Stimulated activated CD8-positive, alpha-beta memory T cell treated with anti-CD3 and anti-CD28 coated beads, Interleukin-4, amount 100 ng/mL, for 1 hour (primary cell): ENCODE measurements at places on chromosomes 7 and 10.

DNA sequence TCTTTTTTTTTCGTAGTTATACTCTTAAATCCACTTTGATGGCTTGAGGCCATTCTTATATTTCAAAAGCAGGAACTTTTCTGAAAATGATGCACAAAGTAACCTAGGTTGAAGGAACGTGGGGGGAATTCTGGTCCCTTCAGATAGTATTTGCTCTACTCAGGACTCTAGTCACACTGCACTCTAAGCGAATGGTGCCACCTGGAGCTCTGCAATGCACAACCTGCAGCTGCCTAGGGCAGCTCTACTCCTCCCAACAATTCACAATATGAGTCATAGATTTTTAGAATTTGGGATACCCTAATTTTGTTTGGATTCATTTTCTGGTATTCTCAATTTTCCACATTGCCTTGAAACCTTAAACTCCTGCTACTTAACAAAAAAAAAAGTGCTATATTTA is 17.3 kb downstream of the SYPL1 start:
- DNase-seq: no peak

DNA sequence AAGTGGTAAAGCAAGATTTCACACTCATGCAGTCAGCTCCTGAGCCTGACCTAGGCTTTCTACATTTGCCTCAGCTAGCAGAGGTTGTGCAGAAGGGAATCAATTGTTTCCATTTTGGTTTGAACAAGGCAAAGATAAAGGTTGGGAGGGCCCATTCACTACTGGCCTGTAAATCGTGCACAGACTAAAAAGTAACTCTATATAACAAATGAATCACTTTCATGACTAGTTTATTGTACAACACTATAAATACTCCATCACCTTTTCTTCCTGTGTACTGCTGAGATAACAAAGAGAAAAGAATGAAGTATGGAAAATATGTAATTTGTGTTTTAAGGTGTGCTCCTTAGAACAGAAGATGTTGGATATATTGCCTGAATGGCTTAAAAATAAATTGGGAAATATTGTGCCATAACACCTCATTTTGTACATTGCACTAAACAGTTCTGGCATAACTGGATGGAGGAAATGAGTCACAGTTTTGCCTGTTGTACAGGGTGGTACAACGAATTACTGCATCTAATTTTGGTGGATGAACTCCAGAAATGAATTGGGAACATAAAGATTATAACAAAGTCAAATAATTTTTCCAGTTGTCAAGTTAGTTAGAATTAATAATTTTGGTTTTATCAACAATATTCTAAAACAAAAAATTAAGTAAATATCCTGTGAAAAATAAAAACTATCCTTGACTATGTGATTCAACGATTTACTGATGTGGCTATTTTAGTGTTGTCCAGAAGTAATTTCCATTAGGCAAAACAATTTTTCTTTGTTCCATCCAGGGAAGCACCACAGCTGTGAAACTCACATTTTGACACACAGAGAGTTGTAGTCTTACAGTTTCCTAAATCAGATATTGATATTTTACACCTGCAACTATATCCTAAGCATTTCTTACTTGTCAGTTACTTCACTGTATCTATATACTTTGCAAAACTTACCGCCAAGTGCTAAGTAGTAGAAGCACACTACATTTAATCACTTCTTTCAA is 18.0 kb downstream of the SEMA3C start:
- no peak for DNase-seq

- DNase-seq: no peak
These were observed 140.2 kb upstream of the PRPS1L1 start for GRCh38 chr7:18167815-18168214.

GRCh38 chr10:409408-410040 is 274.3 kb downstream of the ZMYND11 start:
- DNase-seq: no peak

GRCh38 chr7:150740053-150740452 is 2.8 kb downstream of the GIMAP5 start:
- no peak for DNase-seq

- no peak for DNase-seq
These were observed 17.6 kb upstream of the EXOC6 start for GRCh38 chr10:92830478-92831389.

DNA sequence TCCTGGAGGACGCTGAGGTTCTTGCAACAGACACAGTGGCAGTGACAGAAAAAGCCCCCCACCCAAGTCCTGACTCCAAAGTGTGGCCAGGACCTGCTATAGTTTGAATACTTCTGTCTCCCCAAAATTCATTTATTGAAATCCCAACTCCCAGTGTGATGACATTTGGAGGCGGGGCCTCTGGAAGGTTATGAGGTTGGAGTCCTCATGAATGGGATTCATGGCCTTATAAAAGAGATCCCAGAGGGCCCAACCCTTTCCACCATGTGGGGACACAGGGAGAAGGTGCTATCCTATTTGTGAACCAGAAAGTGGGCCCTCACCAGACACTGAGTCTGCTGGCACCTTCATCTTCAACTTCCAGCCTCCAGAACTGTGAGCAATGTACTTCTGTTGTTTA is 18.3 kb downstream of the ANXA11 start:
- DNase-seq: no peak

DNA sequence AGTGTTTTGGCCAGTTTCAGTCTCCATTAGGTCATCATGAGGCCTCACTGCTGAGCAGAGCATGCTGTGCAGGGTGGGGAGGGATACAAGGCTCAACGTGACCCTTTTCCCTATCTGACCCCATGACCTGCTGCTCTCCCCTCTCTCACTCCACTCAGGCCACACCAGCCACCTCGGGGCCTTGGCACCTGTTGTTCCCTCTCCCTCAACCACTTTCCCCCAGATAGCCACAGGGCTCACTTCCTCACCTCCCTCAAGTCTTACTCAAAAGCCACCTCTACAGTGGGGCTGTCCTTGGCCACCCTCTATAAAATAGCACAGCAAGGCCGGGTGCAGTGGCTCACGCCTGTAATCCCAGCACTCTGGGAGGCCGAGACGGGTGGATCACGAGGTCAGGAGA is 13.9 kb downstream of the SH3PXD2A start:
- DNase-seq: no peak

- no peak for DNase-seq
These were observed 42.2 kb upstream of the EGR2 start for GRCh38 chr10:62858364-62858763.

GRCh38 chr7:144032985-144033709 is 15.6 kb upstream of the OR2A5 start:
- no peak for DNase-seq

GRCh38 chr10:34538281-34538829 is 276.7 kb downstream of the PARD3 start:
- no peak for DNase-seq

- DNase-seq: no peak
These were observed 179.2 kb upstream of the BET1 start for GRCh38 chr7:94183289-94183749.

- no peak for DNase-seq
These were observed 6.4 kb downstream of the CDCA7L start for GRCh38 chr7:21939136-21939857.

DNA sequence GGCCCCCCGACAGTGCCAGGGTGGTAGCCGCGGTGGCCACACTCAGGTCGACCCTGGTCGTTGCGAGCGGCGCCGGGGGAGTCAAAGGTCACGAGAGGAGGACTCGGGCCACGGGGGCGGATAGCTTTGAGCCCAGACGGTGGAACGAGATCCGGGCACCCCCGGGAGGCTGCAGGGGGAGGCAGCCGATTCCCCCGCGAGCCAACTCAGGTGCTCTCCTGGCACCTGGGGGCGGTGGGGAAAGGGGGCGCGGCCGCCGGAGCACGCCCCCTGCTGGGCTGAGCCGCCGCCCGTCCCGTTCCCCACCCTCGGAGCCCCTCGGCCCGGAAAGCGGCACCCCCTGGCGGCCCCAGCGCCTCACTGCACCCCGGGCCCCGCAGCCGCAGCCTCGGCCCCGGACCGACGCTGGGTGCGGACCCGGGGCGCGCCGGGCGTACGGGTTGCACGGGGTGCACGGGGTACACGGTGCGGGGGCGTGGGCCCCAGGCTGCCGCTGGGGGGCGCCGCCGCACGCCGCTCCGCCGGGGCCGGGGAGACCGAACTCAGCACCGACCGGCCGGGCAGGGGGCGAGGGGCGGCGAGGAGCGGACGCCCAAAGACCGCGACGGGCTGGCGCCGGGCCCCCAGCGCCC is 521 bp upstream of the NYAP1 start:
- DNase-seq: peak; percentile 70

DNA sequence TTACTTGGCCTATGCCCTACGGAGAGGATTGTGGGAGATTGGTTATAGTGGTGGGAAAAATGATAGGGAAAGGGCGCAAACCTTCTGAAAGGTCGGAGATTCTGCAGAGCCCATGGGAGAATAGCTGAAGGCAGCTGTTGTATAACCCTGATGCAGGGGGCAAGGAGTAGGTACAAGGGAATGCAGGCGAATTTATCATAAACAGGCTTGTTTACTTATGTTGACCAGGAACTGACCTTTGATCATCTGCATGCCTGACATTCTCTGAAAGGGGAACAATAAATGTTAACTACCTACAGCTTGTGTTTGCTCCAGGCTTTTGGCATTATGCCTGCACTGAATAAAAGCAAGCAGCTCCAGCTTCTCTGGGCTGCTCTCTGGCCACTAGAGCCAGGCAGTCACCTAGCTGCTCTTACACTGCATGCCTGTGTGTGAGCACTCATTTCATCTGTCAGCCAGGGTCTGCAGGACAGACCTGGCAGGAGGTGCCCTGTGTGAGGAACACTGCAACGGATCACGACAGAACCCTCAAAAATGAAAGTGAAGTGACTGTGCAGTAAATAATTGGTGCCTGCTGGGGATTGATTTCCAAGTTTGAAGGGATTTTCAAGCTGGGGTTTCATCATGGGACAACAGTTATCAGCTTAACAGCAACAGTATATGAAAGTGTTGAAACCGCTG is 31.1 kb upstream of the ABCA13 start:
- DNase-seq: no peak

DNA sequence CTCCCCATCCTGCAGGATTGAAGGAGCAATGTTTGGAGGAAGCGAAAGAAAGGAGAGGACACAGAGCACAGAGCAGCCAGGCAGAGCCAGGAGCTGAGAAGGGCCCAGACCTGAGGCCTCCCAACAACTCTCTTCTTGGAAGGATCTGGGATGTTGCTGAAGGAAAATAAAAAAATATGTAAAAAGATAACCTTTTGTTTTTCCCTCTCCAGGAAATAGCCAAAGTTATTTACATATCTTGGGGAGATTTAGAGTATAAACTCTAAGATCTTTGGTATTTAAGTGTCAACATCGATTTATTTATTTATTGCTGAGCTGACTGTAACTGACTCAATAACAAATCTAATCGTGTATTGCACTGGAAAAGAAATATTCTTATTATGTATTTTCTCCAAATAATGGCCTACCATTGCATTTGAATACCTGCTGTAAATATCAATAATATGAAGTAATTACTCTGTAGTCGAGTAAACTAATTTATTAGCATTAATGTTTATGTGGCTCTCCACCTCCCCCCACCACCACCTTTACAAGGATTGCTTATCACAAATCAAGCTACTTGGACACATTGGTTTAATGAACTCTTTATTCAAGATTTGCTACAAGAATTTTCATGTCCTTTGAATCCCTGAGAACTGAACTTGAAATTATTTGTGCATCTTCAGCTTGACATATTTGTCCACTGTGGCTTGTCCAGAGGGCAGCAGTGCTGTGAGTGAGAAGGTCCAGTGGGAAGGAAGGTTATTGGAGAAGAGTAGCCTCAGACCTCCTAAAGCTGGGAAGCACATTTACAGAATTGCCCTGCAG is 1.8 kb upstream of the HOXA11 start:
- no peak for DNase-seq

- DNase-seq: no peak
These were observed 181.4 kb downstream of the ARID5B start for GRCh38 chr10:62082729-62083411.

DNA sequence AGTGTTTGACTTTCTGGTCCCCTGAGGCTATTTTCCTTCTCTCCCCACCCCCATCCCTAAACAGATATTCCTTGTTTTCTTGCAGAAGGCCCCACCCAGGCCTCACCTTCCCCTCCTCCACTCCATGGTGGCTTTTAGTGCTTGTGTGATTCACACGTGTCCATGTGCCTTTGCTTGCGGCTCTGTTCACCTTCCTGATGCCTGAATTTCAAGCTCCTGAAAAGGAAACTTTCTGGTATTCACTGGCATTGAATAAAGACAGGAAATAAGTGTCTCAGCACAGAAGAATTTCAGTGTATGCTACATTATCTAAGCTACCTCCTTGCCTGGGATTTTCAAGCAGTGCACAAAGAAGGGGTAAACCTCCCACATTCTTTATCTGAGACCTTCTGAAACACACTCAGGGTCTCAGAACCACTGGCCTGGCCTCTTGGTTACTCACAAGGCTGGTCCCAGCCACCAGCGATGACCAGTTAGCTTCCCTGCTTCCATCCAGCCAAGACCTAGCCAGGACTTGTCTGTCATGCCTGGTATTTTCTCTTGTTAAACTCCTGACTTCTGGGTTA is 17.2 kb upstream of the UBE2H start:
- no peak for DNase-seq

GRCh38 chr7:40848541-40849221 is 713.9 kb downstream of the SUGCT start:
- no peak for DNase-seq

GRCh38 chr7:28579571-28579970 is 167.3 kb downstream of the CREB5 start:
- no peak for DNase-seq

GRCh38 chr7:130006771-130007170 is 44.4 kb downstream of the ZC3HC1 start:
- DNase-seq: no peak

DNA sequence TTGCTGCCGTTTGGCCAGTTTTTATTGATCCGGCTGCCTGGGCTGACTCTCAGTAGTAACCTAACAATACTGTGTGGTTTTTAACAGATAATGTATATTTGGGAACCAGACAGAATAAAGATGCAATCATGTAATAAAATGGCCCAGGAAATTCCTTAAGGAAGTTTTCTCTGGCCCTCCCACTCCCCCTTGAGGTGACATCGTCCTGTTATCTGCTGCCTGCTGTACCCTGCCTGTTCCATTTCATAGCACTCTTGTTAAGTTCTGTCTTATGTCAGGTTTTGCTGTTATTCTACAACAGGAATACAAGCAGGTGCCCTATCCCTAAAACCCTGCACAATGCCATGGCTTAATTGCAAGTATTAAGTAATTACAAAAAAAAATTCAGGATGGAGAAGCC is 12.5 kb downstream of the ITGB8 start:
- no peak for DNase-seq
